ENCODE measurements at places on chromosomes 13 and 19. TPM values are rescaled to one million over a fixed set of nuclear protein-coding genes. Genes with fewer than 3 reads are reported as not detected.

Gene ASPDH
- polyA plus RNA-seq = not detected

Gene PLPP2
- 1.3 TPM for polyA plus RNA-seq

Gene OR4F17
- not detected for polyA plus RNA-seq

Gene NXNL1
- not detected for polyA plus RNA-seq

Gene COG3
- 16.6 TPM for polyA plus RNA-seq

Gene TEX26
- polyA plus RNA-seq = not detected

Gene MAG
- polyA plus RNA-seq = not detected

Data from GM23248 (cell line).